ENCODE measurements at places on chromosomes 3 and 15.

GRCh38 chr3:98739266-98739665 lies 23.9 kb upstream of the ST3GAL6 start:
- no peak overlapping the region for H3K4me3 ChIP-seq
- no peak for DNase-seq
- peaks cover 84% of the 10 kb centered on the region for H3K4me1 ChIP-seq
- H3K27me3 ChIP-seq = no peaks in the 10 kb centered on the region
- no peaks in the 10 kb centered on the region for H3K36me3 ChIP-seq
- H3K27ac ChIP-seq = peak overlapping the region; percentile 5

DNA sequence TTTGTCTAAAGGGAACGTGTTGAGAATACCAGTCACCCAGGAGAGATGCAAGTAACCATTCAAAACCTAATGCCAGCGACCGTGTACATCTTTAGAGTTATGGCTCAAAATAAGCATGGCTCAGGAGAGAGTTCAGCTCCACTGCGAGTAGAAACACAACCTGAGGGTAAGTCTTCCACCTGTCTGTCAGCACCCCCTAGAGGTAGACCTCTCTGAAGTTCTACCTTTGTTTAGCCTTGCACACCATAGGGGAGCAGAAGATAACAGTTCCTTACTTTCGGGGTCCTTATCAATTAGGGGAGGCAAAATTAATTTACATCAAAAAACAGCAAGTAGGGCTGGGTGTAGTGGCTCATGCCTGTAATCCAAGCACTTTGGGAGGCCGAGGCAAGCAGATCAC lies 124.4 kb downstream of the HCN4 start:
- no peaks in the 10 kb centered on the region for H3K27me3 ChIP-seq
- H3K4me1 ChIP-seq = no peaks in the 10 kb centered on the region
- H3K36me3 ChIP-seq = no peaks in the 10 kb centered on the region
- no peak overlapping the region for H3K4me3 ChIP-seq
- peak; percentile 46 for DNase-seq
- no peak overlapping the region for H3K27ac ChIP-seq

DNA sequence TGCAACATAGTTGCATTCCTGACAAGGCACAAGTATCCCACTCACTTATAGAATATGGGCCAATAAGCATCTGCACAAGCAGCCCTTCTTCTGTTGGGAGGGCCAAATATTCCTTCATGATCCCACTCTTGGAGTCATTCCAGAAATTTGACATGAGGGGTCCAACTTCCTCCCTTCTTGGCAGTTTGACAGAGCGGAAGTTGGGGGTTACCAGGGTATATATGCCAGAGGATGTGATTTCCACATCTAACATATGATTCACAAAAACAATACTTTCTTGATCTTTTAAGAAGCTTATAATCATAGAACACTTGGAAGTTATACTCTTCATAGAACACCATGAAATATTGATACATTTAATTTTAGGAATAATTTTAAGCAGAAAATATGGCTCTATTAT lies 100.9 kb upstream of the CRBN start:
- no peak for DNase-seq
- H3K4me1 ChIP-seq = peaks cover 6% of the 10 kb centered on the region
- no peak overlapping the region for H3K27ac ChIP-seq

DNA sequence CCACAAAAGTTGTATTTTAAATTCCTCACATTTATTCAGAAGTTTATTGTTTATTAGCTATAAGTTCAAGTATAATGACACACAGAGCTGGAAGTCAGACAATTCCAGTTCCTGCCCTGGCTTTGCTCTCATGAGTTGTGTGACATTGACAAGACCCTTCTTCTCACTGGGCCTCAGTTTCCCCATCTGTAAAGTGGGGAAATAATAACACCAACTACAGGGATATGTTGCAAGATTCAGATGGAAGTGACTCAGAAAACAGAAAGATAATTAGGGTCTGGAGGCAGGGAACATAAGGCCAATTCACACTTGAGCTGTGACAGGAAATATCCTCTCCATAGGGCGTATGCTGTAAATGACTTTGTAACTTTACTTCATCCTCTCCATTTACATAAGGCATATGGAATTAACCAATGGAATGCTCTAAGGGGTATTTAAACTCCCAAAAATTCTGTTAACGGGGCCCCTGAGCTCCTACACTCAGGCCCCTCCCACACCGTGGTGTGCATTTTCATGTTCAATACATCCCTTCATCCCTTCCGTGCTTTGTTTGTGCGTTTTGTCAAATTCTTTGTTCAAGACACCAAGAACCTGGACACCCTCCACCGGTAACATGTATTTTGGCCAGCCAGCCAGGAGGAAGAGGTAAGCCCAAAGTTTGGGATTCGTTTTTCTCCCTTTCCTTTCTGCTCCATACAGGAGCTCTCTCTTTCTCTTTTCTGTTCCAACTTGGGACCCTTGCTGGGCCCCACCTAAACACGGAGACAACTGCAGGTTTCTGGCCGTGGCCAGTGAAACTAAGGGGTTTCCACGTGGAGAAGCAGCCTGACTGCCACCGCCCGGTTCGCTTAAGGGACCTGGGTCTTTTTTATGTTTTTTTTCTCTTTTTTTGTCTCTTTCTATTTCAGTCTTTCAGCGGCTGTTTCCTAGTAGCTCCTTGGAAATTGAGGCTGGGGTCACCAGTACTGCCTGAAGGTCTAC lies 16.9 kb downstream of the CYP11A1 start:
- H3K4me3 ChIP-seq = no peak overlapping the region
- H3K27ac ChIP-seq = no peak overlapping the region
- no peaks in the 10 kb centered on the region for H3K27me3 ChIP-seq
- no peaks in the 10 kb centered on the region for H3K36me3 ChIP-seq
- no peak for DNase-seq
- no peaks in the 10 kb centered on the region for H3K4me1 ChIP-seq

DNA sequence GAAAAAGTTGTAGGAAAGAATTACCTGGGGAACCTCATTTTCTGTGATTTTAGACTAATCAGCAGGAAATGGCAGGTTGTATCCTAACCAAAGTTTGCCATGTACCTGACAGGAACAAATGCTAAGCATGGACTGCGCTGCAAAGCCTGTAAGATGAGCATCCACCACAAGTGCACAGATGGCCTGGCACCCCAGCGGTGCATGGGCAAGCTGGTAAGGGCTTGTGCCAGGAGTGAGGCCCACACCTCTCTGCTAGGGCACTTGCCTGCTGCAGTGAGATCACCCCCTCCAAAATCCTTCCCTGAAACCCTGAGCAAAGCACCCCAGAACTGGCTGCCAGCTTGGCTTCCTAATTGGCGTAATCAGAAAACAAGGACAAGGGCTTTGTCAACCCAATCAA lies 102.6 kb downstream of the STAC start:
- no peak overlapping the region for H3K4me3 ChIP-seq
- 0 out of 2 replicates have a peak, but pooled peaks cover 3% of the 10 kb centered on the region for H3K4me1 ChIP-seq

- H3K27me3 ChIP-seq = no peaks in the 10 kb centered on the region
- DNase-seq = no peak
- H3K4me1 ChIP-seq = no peaks in the 10 kb centered on the region
- no peak overlapping the region for H3K27ac ChIP-seq
- no peaks in the 10 kb centered on the region for H3K36me3 ChIP-seq
These were observed 109.0 kb upstream of the NEDD4 start for GRCh38 chr15:56102441-56102840.
